NCI-H1417 treated with DMSO at 0.1 percent for 48 hours (cell line): ENCODE measurements at places on chromosomes 6 and 20.

- DNase-seq, result no peak
These were observed 10.9 kb upstream of the BPIFB6 start for GRCh38 chr20:33020278-33021161.

DNA sequence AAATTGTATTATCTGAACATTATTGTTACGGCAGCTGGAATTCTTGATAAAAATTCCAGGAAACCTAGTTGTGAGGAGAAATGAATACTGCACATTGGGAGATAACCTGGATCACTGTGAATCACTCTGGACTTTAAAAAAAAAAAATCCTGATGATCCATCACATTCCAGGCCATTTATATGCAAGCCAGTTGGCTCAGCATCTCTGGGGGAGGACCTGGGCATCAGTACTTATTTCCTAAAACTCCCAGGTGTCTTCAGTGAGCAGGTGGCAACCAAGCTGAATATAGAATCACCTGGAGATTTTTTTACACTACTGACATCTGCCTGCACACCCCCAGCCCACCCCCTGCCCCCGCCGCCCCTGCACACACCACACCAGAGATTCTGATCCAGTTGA lies 39.1 kb upstream of the SIRT5 start:
- DNase-seq, result no peak

GRCh38 chr20:658731-659291 lies 5.8 kb upstream of the SRXN1 start:
- no peak for DNase-seq

- no peak for DNase-seq
These were observed 221.9 kb downstream of the ADGRG6 start for GRCh38 chr6:142523515-142524375.

- DNase-seq, result no peak
These were observed 174.1 kb downstream of the FARS2 start for GRCh38 chr6:5435449-5435848.

- no peak for DNase-seq
These were observed 86.5 kb downstream of the INSM1 start for GRCh38 chr20:20454367-20454766.

DNA sequence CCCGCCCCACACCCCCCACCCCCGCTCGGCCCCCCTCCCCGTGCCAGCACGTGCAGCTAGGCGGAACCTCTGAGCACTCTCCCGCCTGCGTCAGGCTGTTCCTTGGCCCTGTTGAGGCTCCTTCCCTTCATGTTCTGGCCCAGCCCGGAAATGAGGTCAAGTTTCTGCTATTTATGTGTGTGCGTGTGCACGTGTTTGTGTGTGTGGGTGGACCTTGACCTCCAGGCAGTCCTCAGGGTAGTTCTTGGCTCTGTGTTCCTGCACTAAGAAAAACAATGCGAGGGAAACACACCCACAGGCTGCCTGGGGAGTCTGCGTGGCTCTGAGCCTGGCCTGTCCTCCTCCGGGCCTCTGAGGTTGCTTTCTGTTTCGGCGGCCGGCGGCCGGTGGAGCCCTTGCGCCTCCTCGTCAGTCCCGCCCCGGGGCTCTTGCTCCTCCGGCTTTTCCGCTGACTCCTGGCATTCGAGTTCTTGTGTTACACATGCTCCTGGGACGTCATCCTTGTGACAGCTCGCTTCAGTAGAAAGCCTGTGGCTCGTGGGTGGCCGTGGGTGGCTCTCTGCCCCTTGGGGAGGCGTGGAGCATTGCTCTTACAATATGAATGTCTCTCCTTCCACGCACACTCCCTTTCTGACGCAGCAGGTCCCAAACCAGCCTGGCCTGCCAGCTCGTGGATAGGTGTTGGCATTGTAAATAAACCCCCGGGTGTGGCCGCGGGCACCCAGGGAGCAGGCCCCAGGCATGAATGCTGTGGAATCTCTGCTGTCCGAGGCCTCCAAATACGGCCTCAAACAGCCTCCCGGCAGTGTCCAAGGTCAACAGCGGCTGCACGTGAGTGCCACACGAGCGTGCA lies 10.0 kb downstream of the SLCO4A1 start:
- no peak for DNase-seq

DNA sequence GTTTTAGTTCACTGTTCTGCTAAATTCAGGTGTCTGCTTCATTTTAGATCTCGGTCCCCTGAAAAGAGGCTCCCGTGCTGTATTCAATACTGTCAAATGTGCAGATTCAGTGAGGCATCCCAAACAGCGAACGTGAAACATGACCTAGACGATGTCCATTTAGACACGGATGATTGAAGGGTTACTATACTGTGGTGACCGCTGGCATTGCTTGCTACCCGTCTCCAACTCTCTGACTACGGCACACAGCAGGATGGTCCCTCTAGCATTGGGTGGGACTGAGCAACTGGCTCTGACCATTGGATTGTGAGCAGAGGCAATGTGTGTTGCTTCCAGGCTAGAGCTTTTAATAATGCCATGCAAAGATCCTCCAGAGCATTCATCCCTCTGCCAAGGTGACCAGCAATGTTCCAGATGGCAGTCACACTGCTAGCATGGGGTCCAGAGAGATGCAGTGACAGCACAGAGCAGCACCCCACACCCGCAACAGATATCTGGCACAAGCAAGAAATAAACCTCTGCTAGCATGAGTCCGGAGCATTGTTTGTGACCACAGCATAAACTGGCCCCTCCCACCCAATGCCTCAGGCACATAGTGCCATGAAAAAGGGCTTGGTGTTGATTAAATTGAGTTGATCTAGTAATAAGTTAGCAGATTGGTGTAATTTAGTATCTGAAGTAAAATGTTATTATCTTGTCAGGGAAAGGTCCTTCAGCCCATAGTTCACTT lies 9.0 kb downstream of the METTL24 start:
- DNase-seq, result no peak

- no peak for DNase-seq
These were observed 2.3 kb downstream of the CLPS start for GRCh38 chr6:35794536-35795452.

DNA sequence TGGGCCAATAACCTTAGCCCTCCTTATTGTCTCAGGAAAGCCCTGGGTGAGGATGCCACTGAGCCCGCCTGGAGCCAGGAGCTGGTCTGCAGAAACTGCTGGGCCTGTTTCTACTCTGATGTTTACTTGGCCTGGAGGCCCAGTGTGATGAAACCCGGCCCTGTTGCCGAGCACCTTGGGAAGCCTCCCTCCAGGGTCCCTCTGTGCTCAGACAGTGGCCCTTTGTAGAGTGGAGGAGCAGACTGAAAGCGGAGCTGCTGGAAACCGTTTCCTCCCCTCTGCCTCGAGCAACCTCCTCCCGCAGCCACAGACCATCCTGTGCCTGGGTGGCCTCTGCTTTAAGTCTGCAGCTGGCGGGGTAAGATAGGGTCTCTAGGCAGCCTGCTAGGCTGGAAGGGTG lies 84.1 kb upstream of the EPB41L1 start:
- no peak for DNase-seq

GRCh38 chr6:142569676-142570075 lies 267.9 kb downstream of the ADGRG6 start:
- no peak for DNase-seq

DNA sequence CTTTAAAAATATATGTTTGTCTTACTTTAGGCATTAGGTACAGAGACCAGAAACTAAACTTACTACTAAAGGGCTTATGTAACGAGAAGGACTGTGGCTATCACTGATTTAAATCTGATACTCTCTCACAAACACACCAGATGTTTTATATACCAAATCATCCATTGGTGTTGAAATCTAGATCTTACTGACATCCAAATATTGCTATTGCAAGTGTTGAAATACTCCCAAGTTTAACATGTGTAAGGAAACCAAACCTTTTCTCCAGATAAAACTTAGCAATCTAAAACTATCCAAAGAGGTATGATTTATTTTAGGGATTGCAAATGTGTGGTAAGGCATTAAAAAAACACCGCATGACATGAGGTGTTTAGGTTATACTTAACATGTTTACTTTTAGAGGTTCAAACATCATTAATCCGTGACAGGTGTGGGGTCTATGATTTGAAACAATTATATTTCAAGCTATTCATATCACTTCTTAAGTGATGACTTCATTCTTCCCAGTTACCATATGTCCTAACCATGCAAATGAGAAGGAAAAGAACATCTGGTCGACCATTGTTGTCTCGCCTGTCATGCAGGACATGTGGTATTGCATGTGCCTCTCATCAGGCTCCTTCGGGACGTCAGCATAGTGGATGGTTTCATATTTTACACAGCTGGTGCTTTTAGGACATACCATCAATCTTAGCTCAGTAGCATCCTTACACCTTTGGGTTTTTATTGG lies 168.3 kb upstream of the SPACA1 start:
- DNase-seq, result peak; percentile 21

- no peak for DNase-seq
These were observed 31.8 kb upstream of the PBOV1 start for GRCh38 chr6:138250053-138250452.

GRCh38 chr6:89413006-89413400 lies 930 bp upstream of the RRAGD start:
- no peak for DNase-seq
